Thoracic aorta (tissue), 2 donors: ENCODE measurements at places on chromosomes 5 and 9. TPM values are rescaled to one million over a fixed set of nuclear protein-coding genes. Genes with fewer than 3 reads are reported as not detected.

- no peak for DNase-seq
Observed at GRCh38 chr5:119397518-119398380, 41.9 kb downstream of the TNFAIP8 start.

GRCh38 chr5:148820461-148821395, 5.7 kb upstream of the ADRB2 start:
- DNase-seq: no peak

- no peak for DNase-seq
Observed at GRCh38 chr9:106420511-106420944, 442.4 kb upstream of the ZNF462 start.

GRCh38 chr5:62460578-62460983, 48.0 kb downstream of the IPO11 start:
- DNase-seq: no peak

GRCh38 chr5:81247441-81247972, 14.4 kb downstream of the CKMT2 start:
- DNase-seq: no peak

DNA sequence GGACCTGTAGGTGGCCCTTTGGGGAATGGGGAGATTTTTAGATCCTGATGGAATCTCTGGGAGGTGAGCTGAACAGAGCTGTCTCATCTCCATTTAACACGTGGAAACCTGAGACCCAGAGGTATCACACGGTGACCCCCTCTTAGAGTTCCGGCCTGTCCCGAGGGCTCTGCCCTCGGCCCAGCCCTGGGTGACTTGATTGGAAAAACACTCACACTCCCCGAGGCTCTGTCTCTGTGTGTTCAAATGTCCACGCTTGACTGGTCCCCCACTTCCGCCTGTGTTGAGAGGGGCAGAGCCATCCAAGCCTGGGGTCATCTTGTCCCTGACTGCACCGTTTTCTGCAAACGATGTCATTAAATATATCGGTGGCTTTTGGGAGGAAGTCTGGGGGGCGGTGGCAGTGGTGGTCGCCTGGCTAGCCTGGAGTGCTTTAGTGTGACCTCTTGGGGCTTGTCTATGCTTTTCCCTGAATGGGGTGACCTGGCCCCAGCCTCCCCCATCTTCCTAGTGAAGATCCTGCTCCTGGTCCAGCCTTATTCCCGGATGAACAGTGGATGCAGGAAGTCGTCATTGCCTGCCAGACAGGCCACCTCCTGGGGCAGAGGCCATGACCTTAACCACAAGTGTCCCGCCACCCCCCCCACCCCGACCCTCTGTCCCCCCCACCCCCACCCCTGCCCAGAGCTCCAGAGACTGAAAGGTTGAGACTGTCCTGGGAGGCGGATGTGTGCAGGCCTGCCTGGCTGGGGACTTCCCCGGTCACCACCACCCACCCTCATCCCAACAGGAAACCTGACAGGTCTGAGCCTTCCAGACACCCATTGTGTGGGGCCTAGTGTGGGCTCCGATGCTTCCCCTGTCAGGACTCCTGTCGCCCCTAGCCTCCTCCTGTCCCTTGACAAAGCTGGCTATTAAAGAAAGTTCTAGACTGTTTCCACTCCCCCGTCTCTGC, 5.3 kb upstream of the DAB2IP start:
- DNase-seq: no peak

GRCh38 chr9:106992186-106992585, 129.2 kb downstream of the ZNF462 start:
- DNase-seq: no peak

- no peak for DNase-seq
Observed at GRCh38 chr9:17422994-17423680, 155.7 kb upstream of the SH3GL2 start.

The FOXD4L6 gene
- not detected for total RNA-seq

GRCh38 chr5:149046196-149046829, 16.5 kb downstream of the SH3TC2 start:
- no peak for DNase-seq

The CORO2A gene
- 3.1 TPM for total RNA-seq

DNA sequence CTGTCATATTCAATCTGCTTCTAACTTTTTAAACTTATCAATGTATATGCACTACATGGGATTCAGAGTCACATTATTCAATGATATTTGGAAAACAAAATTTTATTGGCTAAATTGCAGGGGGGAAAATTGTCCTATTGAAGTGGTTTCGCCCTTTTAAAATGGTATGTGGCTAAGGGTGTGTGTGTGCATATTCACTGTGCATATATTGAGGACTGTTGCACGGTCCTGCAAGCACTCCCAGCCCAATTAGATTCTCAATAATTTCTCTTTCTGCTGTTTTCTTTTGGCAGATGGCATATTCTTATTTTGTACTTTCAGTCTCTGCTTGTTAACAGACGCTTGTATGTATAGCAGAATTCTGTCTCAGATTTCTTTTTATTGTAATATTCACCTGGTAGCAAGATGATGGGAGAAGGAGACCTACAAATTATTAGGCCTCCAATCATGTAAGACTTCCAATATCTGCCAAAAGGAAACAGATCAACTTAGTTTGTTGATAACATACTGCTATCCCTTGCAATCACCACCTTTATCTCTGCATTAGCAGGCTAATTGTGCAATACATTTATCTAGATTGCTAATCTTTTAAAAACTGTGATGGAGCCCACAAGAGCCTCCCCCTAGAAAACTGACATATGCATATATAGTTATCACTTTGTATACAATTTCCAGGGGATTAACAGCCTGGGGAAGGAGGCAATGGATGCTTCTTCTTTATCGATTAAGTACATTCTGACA, 411.5 kb downstream of the PLK2 start:
- no peak for DNase-seq

The SLC36A2 gene
- not detected for total RNA-seq

GRCh38 chr9:34999576-34999975, 10.0 kb downstream of the DNAJB5 start:
- DNase-seq: no peak

GRCh38 chr5:138737494-138738265, 15.5 kb upstream of the CTNNA1 start:
- DNase-seq: no peak

The IFNA2 gene
- not detected for total RNA-seq

- DNase-seq: no peak
Observed at GRCh38 chr5:91898019-91898418, 514.9 kb upstream of the ARRDC3 start.

- DNase-seq: no peak
Observed at GRCh38 chr5:57987552-57987951, 472.3 kb downstream of the PLK2 start.

GRCh38 chr5:145787001-145787400, 48.1 kb downstream of the PRELID2 start:
- DNase-seq: no peak

GRCh38 chr5:79186021-79186420, 49.9 kb upstream of the JMY start:
- no peak for DNase-seq
